HCT116 (cell line): ENCODE measurements at places on chromosomes 11 and 22. TPM values are rescaled to one million over a fixed set of nuclear protein-coding genes. Genes with fewer than 3 reads are reported as not detected.

GRCh38 chr11:131422029-131422428, 51.6 kb downstream of the NTM start:
- H3K4me3 ChIP-seq = no peak overlapping the region
- H3K27me3 ChIP-seq = no peaks in the 10 kb centered on the region

DNA sequence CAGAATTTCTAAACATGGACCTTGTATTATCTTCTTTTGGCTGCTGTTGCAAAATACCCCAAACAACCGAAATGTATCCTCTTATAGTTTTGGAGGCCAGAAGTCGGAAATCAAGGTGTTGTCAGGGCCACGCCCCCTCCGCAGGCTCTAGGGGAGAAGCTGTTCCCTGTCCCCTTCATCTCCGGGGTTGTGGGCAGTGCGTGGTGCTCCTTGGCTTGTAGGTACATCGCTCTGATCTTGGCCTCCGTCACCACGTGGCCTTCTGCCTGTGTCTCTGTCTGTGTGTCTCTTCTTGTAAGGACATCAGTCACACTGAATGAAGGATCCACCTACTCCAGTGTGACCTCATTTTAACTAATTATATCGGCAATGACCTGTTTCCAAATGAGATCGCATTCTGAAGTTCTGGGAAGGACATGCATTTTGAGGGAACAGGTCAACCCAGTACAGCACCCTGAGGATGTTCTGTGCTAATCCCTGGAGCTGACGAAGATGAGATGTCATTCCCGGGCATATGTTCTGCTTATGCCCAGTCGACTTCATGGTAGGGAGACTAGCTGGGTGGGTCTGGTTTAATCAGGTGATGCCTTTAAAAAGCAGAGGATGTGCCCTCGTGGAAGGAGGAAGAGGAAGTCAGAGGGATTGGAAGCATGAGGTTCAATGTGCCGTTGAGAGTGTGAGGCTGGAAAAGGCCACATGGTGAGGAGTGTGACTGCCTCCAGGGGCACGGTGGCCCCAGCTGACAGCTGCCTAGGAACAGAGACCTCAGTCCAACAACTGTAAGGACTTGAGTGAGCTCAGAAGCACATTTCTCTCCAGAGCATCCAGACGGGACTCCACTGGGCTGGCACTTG, 531.1 kb downstream of the TBC1D22A start:
- H3K4me1 ChIP-seq = peaks cover 4% of the 10 kb centered on the region; the same call in 1 of the 2 replicates
- no peaks in the 10 kb centered on the region for H3K36me3 ChIP-seq
- no peak overlapping the region for H3K27ac ChIP-seq
- no peak for DNase-seq
- no peak overlapping the region for H3K4me3 ChIP-seq

GRCh38 chr22:29167032-29167911, 38.4 kb upstream of the EMID1 start:
- DNase-seq = no peak
- no peaks in the 10 kb centered on the region for H3K36me3 ChIP-seq
- no peak overlapping the region for H3K27ac ChIP-seq
- H3K4me1 ChIP-seq = no peaks in the 10 kb centered on the region

GRCh38 chr22:39282645-39283321, 36.6 kb downstream of the RPL3 start:
- no peak overlapping the region for H3K4me3 ChIP-seq
- H3K4me1 ChIP-seq = peaks cover 3% of the 10 kb centered on the region; the same call in 1 of the 2 replicates
- no peaks in the 10 kb centered on the region for H3K27me3 ChIP-seq
- no peak overlapping the region for H3K27ac ChIP-seq

GRCh38 chr11:93861808-93862207, 11.4 kb upstream of the VSTM5 start:
- no peak overlapping the region for H3K4me3 ChIP-seq
- no peaks in the 10 kb centered on the region for H3K27me3 ChIP-seq
- DNase-seq = no peak
- no peaks in the 10 kb centered on the region for H3K36me3 ChIP-seq
- H3K4me1 ChIP-seq = no peaks in the 10 kb centered on the region

GRCh38 chr11:104967534-104968354, 630 bp downstream of the CASP4 start:
- H3K4me3 ChIP-seq = peak overlapping the region; percentile 64
- H3K27ac ChIP-seq = peak overlapping the region; percentile 11; the same call in 1 of the 2 replicates
- H3K36me3 ChIP-seq = no peaks in the 10 kb centered on the region
- peaks cover 8% of the 10 kb centered on the region for H3K4me1 ChIP-seq
- DNase-seq = no peak

DNA sequence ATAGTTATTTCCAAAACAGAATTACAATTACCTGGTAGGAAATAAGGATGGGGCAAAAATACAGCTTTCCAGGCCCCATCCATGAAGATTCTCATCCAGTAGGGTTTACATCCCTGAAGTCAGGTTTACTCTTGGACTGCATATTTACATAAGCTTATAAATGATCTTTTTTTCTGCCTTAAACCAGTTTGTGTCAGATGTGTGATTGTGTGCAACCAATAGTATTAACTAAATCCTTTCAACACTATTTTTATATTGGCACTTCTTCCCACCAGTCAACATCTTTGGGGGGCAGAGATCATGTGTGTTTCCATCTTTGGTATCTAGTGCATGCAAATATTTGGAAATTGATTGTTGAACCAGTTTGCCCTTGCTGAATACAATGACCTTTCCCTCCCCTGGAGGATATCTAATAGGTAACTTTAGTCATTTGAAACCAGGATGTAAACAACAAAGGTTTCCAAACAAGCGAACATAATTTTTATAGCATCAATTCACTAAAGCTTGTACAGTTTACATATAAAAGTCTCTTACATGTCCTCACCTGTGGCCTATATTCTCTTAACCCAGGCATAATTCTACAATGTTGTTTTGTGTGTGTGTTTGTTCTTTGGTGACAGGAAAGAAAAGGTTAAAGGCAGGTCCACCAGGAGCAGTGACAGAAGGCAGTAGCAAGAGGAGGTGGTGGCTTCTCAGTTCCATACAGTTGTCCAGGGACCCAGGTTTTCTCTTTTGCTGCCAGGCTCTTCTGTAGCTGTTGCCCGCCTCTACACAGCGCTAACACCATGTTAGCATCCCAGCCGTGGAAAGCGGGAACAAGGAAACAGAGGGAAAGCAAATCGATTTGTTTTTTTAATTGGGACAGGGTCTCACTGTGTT, 1.7 kb upstream of the ME3 start:
- no peaks in the 10 kb centered on the region for H3K36me3 ChIP-seq
- peaks cover 9% of the 10 kb centered on the region for H3K4me1 ChIP-seq
- no peak for DNase-seq
- H3K4me3 ChIP-seq = no peak overlapping the region
- no peak overlapping the region for H3K27ac ChIP-seq

DNA sequence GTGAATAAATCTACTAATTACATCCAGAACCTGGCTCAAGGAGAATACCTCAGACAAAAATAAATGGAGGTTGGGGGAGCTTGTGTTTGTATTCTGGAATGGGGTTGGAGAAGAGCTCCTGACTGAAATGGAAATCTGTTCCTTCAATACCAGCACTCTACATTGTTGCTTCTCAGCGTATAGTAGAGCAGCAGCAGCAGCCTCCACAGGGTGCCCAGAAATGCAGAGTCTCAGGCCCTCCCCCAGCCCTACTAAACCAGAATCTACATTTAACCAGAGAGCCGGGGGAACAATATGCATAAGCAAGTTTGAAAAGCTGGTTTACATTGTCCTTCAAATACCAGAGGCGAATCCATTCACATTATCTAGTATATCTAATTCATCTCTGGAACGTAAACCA, 474.8 kb downstream of the NTM start:
- DNase-seq = no peak
- H3K27ac ChIP-seq = no peak overlapping the region
- no peaks in the 10 kb centered on the region for H3K36me3 ChIP-seq
- H3K4me3 ChIP-seq = no peak overlapping the region

GRCh38 chr22:30780026-30780425, 85.4 kb downstream of the OSBP2 start:
- H3K36me3 ChIP-seq = no peaks in the 10 kb centered on the region
- no peak overlapping the region for H3K4me3 ChIP-seq
- no peaks in the 10 kb centered on the region for H3K27me3 ChIP-seq
- no peaks in the 10 kb centered on the region for H3K4me1 ChIP-seq
- no peak for DNase-seq
- H3K27ac ChIP-seq = no peak overlapping the region

DNA sequence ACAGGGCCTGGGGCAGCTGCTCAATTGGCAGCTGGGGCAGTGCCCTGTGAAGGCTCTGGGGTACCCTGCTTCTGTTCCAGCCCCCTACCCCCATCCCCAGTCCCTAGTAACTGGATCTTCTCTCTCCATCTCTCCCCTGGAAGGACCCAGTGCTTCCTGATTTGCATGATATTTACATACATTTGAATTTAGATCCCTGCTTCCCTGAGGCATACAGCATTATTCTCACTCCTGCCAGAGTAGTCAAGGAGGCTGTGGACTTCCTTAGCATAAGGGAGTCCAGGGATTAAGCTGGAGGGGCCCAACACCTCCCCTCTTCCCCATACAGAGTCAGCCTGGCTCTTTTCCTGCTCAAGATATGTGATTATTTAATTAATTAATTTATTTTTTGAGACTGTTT, 24.7 kb downstream of the TEF start:
- H3K4me1 ChIP-seq = peaks cover 22% of the 10 kb centered on the region
- H3K4me3 ChIP-seq = no peak overlapping the region
- no peaks in the 10 kb centered on the region for H3K36me3 ChIP-seq
- no peaks in the 10 kb centered on the region for H3K27me3 ChIP-seq
- no peak for DNase-seq

DNA sequence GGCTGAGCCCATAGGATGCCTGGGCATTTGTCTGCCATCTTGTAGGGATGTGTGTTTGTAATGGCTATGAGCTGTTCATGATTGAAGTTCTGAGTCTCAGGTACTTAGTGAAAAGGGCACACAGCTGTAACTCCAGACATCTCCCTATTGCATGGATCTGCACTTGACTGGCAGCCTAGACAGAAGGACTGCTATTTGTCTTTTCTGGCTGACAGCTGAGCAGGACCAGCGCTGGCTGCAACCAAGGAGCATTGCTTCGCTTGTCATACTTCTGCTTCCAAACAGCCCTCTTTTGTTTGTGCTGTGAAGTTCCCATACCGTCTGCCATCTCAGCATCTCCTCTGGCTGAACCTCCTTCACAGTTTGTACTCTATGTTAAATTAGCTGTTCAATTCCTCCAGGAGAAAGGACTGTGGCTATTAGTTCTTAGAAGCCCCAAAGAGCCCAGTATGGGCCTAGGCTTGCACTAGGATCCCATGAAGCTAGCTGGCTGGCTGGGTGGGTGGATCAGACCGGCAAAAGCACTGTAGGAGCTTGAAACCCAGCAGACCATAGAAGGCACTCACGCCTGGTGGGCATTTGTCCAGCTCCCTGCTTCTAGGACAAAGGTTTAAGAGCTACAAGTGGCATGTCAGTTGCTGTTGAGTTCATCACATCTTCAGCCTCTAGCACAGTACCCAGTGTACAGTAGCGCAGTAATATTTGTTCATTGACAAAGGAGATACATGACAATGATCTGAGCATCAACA, 20.4 kb downstream of the HIRA start:
- no peak overlapping the region for H3K27ac ChIP-seq
- H3K27me3 ChIP-seq = no peaks in the 10 kb centered on the region
- no peaks in the 10 kb centered on the region for H3K4me1 ChIP-seq
- DNase-seq = no peak
- peaks cover 23% of the 10 kb centered on the region; the same call in 1 of the 2 replicates for H3K36me3 ChIP-seq

DNA sequence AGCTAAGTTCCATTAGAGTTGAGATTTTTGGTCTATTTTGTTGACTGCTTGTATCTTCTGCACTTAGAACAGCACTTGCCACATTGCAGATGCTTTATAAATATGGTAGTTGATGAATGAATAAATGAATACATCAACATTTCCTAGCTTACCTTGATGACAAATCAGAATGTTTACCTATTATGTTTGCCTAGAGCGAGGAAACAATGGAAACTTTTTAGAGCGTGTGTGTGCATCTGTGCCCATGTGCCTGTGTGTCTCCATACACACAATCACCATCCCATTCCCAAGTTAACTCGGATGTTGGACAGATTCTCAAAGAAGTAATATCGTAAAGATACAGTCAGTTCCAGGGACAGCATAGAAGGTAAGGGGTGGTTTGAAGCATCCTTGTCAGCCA, 139.1 kb downstream of the DBX1 start:
- no peaks in the 10 kb centered on the region for H3K36me3 ChIP-seq
- H3K27ac ChIP-seq = no peak overlapping the region
- no peaks in the 10 kb centered on the region for H3K4me1 ChIP-seq
- DNase-seq = no peak
- H3K27me3 ChIP-seq = peaks cover 20% of the 10 kb centered on the region

- no peaks in the 10 kb centered on the region for H3K4me1 ChIP-seq
- no peaks in the 10 kb centered on the region for H3K36me3 ChIP-seq
- no peak overlapping the region for H3K4me3 ChIP-seq
- H3K27ac ChIP-seq = no peak overlapping the region
Measured at GRCh38 chr11:32290783-32291182, 144.6 kb downstream of the WT1 start.

DNA sequence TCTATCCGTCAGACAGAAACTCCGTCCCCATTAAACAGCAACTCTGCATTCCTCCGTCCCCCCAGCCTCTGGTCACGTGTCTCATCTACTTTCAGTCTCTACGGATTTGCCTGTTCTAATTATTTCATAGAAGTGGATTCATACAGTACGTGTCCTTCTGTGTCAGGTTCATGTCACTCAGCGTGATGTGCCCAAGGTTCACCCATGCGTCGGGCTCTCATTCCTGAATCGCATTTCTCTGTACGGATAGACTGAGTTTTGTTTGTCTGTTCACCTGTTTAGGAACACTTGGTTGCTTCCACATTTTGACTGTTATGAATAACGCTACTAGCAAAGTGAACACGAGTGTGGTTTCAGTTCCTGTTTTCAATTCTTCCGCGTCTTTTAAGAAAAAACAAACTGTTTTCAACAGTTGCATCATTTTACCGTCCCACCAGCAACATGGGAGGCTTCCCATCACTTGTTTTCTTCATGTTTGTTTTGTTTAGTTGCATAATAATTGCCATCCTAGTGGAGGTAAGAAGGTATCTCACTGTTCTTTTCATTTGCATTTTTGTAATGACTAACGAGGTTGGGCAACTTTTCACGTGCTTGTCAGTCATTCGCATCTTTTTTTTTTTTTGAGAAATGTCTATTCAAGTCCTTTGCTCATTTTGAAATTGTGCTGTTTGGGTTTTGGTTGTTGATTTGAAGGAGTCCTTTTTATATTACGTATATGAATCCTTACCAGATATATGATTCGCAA, 8.9 kb upstream of the NLRP6 start:
- no peaks in the 10 kb centered on the region for H3K36me3 ChIP-seq
- H3K4me3 ChIP-seq = no peak overlapping the region
- no peak for DNase-seq
- H3K27ac ChIP-seq = no peak overlapping the region

AMPD3 gene
- total RNA-seq = 25.9 TPM

SMC1B gene
- not detected for total RNA-seq

UPK2 gene
- total RNA-seq = 0.42 TPM

TMEM25 gene
- total RNA-seq = 27.0 TPM

OR5AN1 gene
- total RNA-seq = not detected

SNX19 gene
- total RNA-seq = 25.2 TPM

BARX2 gene
- 0.12 TPM for total RNA-seq

FBXO3 gene
- total RNA-seq = 27.2 TPM
